Fibroblast of upper back skin (primary cell): ENCODE measurements at places on chromosomes 4 and X.

DNA sequence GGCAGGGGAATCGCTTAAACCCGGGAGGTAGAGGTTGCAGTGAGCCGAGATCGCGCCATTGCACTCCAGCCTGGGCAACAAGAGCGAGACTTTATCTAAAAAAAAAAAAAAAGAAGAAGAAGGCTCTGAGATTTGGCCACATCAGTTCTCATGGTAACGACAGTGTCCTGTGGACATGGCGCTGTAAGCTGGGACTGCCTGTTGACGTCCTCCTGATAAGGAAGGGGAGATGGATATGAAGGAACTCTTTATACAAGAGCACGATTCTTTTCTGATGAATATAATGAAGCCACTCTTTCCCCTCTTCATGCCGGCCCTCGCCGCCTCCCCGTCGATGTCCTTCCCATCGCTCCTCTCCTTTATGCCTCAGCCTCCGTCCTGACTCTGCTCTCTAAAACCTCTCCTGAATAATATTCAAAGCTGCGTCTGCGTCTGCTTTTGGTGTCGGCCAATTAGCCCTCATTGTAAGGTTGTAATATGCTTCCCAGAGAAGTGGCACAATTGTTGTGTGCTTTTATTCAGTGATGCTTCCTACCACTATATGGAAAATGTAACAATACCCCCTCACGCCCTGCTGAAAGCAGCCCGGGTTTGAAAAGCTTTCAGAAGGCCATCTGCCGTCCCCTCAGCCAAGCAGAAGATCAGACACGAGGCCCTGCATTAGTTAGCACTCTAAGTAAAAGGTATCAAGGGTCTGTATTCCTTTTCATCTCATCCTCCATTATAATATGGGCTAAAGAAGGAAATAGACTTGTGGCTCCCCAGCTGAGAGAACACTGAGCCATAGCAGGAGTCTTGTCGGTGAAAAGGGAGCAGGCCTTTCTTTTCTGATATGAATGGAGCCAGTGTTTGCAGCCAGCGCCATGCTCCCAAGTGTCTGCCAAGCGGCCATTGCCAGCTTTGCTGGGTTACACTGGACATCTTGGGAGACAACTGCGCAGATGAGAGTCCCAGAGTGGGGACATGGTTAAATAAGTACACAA, 22.1 kb upstream of the SCOC start:
- DNase-seq = no peak

DNA sequence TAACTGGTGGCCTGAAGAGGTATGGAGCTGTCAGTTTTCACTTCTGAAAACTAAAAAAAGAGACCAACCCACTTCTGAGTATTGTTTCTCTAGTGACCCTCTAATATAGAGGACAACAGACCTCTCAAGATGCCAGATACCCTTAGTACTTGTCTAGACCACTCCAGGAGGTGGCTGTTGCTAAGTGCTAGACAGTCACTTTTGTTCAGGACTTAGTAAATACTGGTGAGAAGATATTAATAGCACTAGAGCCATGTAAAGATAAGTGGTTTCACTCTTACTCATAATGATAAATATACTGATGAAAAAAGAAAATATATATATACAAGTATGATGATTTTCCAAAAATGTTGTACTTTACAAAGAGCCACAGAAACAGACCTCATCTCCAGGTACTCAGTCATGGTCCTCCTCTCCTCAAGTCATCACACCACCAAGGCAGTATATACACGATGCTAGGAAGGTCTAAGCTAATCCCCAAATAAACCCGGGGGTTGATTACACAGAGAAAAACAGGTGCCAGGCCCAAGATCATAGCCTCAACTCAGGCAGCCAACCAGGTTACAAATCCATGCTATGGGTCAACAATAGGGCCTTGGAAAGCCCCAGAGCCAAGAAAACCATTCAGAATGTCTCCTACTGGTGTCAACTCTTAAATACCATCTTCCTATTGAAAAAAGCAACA, 66.9 kb downstream of the ARHGEF9 start:
- no peak for DNase-seq

DNA sequence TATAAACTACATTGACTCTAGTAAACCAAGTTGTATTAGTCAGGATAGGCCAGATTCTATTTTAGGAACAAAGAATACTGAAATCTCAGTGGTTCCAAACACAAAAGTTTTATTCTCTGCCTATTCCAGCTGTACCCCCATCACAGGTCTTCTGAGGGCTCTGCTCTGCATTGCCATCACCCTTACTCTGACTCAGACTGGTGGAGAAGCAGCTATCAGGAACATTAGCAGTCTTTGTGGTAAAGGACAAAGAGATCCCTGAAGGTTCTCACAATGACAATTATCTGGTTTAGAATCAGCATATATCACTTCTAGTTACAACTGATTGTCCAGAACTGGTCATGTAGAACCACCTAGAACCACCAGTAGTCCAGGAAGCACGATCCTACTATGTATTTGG, 251.1 kb downstream of the GLUD2 start:
- no peak for DNase-seq

- DNase-seq = no peak
Measured at GRCh38 chr4:155011163-155011780, 197.2 kb upstream of the NPY2R start.

GRCh38 chr4:141702472-141703182, 66.2 kb downstream of the IL15 start:
- DNase-seq = no peak

- DNase-seq = peak; percentile 50
Measured at GRCh38 chr4:7785017-7785416, 154.6 kb downstream of the AFAP1 start.

DNA sequence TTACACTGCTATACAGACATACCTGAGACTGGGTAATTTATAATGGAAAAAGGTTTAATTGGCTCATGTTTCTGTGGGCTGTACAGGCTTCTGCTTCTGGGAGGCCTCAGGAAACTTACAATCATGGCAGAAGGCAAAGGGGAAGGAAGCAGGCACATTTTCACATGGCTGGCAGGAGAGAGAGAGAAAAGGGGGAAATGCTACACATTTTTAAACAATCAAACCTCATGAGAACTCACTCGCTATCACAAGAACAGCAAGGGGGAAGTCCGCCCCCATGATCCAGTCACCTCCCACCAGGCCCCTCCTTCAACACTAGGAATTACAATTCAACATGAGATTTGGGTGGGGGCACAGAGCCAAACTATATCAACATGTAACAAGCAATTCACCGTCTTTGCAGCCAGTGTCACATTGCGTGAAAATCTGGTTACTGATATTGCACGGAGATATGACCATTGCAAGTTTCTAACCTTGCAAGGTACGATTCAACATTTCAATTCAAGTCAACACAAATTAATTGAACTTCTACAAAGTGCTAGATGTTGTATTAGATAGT, 61.7 kb upstream of the RELL1 start:
- DNase-seq = no peak

DNA sequence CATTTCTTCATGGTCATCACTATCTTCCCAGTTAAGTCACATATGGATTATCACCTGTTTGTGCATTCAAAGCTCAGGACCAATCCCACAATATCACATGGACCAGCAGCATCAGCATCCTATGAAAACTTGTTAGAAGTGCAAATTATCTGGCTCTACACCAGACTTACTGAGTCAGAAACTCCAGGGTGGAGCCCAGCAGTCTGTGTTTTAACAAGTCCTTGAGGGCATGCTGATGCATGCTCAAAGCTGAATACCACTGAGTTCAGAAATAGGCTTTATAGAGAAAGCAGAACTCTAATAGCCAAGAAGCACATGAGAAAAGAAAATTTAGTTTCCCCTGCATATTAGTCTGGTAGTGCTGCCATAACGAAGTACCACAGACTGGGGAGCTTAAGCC, 62.4 kb upstream of the GABRQ start:
- DNase-seq = no peak

GRCh38 chrX:48684134-48684533, 535 bp downstream of the WAS start:
- no peak for DNase-seq

DNA sequence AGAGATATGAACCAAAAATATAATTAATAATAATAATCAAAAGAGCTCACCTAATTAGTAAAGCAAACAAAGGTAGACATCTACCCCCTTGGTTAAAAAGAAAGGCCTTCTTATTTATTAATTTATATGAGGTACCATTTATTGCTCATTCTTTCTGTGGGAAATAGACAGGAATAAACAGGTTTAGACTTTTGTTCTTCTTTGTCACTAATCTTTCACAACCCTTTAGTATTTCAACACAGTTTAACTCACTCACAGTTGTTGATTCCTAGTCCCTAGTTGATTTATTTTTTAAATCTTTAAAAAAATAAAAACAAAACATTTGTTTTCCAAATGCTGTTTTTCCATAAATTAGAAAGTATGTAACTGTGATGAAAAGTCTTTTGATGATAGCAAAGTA, 5.6 kb downstream of the PPARGC1A start:
- no peak for DNase-seq

GRCh38 chrX:154775419-154776349, 13.0 kb downstream of the DKC1 start:
- DNase-seq = no peak

DNA sequence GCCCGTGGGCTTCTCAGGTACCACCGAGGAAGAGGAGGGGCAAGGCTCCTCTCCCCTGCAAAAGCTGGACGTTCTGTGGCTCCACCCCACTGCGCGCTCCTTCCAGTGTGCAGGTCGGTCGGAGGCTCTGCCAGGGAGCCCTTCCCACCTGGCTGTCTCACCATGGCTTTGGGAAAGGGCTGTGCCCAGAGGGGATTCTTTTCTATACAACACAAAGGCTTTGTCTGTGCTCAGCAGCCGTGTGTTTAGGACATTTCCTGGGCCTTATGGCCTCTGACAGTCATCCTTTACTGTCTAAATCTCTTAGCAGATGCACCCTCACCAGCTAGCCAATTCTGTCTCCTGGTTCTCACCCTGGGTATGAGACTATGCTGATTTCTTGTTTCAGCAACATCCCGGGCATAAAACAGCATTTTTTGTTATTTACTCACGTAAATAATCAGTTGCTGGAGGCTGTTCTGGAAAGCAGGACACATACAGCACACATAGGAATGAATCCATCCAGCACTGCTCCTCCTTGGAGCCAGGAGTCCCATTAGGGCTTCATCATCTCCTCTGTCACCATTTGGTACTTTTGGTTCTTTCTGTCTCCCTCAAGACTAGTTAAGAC, 20.4 kb upstream of the ATXN3L start:
- DNase-seq = no peak

DNA sequence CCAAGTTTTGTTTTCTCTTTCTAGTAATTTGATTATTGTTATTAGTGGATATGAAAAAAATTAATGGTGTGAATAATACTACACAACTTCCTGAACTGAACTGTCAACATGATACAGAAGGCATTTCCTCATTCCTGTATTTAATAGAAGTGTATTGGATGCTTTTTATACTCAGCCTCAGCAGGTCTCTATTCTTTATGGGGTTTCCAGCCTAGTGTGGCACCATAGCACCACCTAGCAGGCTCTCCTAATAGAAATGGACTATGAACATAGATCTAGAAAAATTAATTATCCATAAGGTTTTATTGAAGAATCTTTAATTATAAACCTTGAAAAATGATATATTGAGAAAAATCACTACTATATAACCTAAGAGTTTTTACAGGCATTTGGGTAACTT, 52.4 kb downstream of the GLRB start:
- DNase-seq = peak; percentile 69

DNA sequence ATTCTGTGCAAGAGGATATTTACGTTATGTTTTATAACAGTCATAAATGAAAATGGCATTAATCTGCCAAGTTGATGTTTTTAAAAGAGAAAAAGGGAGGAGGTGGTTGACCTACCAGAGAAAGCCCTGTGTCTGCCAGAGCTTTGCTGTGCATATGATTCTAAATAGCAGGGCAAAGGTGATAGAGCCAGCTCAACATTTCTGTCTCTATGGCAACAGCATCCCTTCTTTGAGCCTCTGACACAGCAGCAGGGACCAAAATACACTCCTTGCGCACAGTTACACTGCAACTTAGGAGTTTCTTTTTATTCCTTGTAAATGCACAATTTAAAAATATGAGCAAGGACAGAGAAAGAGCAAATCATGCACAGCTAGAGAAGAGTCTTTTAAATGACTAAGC, 133.3 kb upstream of the RAI2 start:
- DNase-seq = no peak

GRCh38 chr4:86878640-86879039, 13.6 kb downstream of the C4orf36 start:
- no peak for DNase-seq

DNA sequence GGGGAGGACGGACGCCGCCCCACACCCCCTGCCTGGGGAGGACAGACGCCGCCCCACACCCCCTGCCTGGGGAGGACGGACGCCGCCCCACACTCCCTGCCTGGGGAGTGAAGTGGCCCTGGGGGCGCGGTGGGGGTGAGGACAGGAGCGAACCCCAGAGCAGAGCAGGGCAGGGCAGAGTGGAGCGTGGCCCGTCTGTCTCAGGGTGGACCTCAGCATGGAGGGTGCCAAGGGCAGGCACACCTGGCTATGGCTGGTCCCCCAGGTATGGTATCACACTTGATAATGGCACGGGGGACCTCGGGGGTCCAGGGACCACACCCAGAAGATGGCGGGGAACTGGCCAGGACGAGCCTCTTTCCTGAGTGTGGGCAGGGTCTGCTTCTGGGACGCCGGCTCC, 9.6 kb downstream of the LRPAP1 start:
- DNase-seq = no peak

- DNase-seq = peak; percentile 64
Measured at GRCh38 chr4:96009427-96010119, 169.7 kb downstream of the PDHA2 start.

DNA sequence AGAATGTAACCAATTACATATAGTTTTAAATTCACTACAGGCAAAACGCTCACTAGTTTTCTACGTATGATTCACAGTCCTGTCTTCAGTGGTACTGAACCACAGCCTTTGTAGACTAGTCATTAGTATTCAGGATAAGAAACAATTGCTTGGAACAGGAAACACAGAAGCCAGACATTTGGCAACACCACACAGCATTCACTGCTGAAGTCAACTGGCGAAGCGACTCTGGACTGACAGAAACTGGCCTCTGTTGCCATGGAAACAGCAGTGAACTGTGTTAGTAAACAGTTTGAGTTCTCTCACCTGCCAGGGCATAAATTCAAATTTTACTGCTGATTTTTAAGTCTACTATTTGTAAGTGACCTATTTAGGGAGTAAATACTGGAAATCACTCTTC, 57.6 kb downstream of the MAPK10 start:
- peak; percentile 65 for DNase-seq

- no peak for DNase-seq
Measured at GRCh38 chrX:84258708-84259107, 70.7 kb upstream of the RPS6KA6 start.
